Aortic smooth muscle cell (primary cell): ENCODE measurements at places on chromosomes 4 and X. TPM values are rescaled to one million over a fixed set of nuclear protein-coding genes. Genes with fewer than 3 reads are reported as not detected.

Gene TMEM156
- total RNA-seq: 0.13 and 0.37 TPM in 2 replicates

Gene WAS
- 0.12 TPM in 1 of 2 replicates, not detected in the other for total RNA-seq

Gene HSD17B10
- 78.6 and 101 TPM in 2 replicates for total RNA-seq

Gene GAGE12H
- not detected in 2 replicates for total RNA-seq

Gene AFF2
- 0.25 and 0.40 TPM in 2 replicates for total RNA-seq

Gene RHOH
- not detected in 2 replicates for total RNA-seq

Gene BMP3
- under 0.01 and 0.12 TPM in 2 replicates for total RNA-seq

Gene F11
- total RNA-seq: not detected in 2 replicates

Gene GPR50
- total RNA-seq: not detected in 2 replicates

Gene TAF7L
- 0.25 and 0.26 TPM in 2 replicates for total RNA-seq

Gene ANOS1
- 16.5 and 19.2 TPM in 2 replicates for total RNA-seq

Gene OTOP1
- not detected in 2 replicates for total RNA-seq

Gene EFHC2
- 0.13 and 0.37 TPM in 2 replicates for total RNA-seq

Gene FAM156A
- 9.3 and 10.4 TPM in 2 replicates for total RNA-seq

Gene PNMA6A
- 0.53 and 0.62 TPM in 2 replicates for total RNA-seq

Gene DRD5
- not detected in 2 replicates for total RNA-seq

Gene RBM46
- total RNA-seq: under 0.01 TPM in 1 of 2 replicates, not detected in the other

Gene MAGEA4
- total RNA-seq: not detected in 2 replicates

Gene SLITRK4
- 5.0 and 7.5 TPM in 2 replicates for total RNA-seq

Gene GATA1
- total RNA-seq: not detected in 2 replicates

Gene SLC35A2
- 11.9 and 12.9 TPM in 2 replicates for total RNA-seq

Gene PDLIM3
- 70.0 and 89.6 TPM in 2 replicates for total RNA-seq

Gene MORC4
- 31.8 and 33.8 TPM in 2 replicates for total RNA-seq

Gene GC
- total RNA-seq: not detected in 2 replicates

Gene JCHAIN
- 0.12 and 0.13 TPM in 2 replicates for total RNA-seq

Gene REPS2
- total RNA-seq: 0.37 and 0.40 TPM in 2 replicates

Gene GABRB1
- 3.3 and 5.8 TPM in 2 replicates for total RNA-seq

Gene GAGE12E
- total RNA-seq: not detected in 2 replicates

Gene IBSP
- not detected in 2 replicates for total RNA-seq

Gene PRR32
- total RNA-seq: not detected in 2 replicates

Gene IQSEC2
- total RNA-seq: 4.5 and 4.8 TPM in 2 replicates

Gene PAK3
- total RNA-seq: 2.1 and 2.6 TPM in 2 replicates

Gene ENAM
- total RNA-seq: under 0.01 and 0.12 TPM in 2 replicates

Gene ETDB
- total RNA-seq: not detected in 2 replicates

Gene AFM
- total RNA-seq: not detected in 2 replicates

Gene CRMP1
- total RNA-seq: 0.06 and 0.13 TPM in 2 replicates

Gene MAGEC2
- not detected in 2 replicates for total RNA-seq

Gene TLL1
- total RNA-seq: under 0.01 TPM in 1 of 2 replicates, not detected in the other

Gene PABPC1L2A
- not detected in 2 replicates for total RNA-seq

Gene WWC2
- 20.6 and 28.4 TPM in 2 replicates for total RNA-seq

Gene CD38
- total RNA-seq: under 0.01 TPM in 2 replicates

Gene MAGEA10
- total RNA-seq: not detected in 2 replicates

Gene RASSF6
- 0.13 TPM in 1 of 2 replicates, not detected in the other for total RNA-seq

Gene PAQR3
- total RNA-seq: 11.0 and 13.3 TPM in 2 replicates
